Keratinocyte (primary cell): ENCODE measurements at places on chromosomes 11 and 22. TPM values are rescaled to one million over a fixed set of nuclear protein-coding genes. Genes with fewer than 3 reads are reported as not detected.
A peak's percentile ranks its signal among the peaks of the same experiment; 100 is the strongest.

DNA sequence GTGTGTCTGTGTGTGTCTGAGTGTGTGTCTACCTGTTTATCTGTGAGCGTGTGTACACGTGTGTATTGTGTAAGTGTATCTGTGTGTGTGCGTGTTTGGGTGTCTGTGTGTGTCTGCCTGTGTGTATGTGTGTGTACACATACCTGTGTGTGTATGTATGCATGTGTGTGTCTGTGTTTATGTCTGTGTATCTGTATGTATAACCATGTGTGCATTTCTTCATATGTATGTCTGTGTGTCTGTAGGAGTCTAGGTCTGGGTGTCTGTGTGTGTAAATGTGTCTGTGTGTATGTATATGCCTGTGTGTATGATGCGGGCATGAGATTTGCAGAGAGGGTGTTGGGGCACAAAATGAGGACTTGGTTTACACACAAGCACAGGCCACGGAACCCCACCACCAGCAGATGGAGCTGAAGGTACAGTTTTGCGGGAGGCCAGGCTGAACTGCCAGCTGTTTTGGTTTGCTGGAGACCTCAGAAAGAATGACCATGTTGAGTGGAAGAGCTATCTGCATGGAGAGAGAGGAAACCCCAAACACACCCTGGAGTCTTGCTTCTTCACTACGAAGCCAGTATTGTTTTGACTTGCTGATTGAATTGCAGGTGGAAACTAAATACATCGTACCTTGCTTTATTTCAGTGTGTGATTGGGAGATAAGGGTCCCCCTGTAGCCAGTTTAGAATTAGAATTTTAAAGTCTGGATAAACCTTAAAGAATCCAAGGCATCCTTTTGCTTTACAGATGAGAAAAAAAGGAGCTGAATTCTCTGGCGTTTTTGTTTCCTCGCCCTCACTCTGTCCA lies 497.2 kb downstream of the NTM start:
- peak; percentile 36 for DNase-seq

DNA sequence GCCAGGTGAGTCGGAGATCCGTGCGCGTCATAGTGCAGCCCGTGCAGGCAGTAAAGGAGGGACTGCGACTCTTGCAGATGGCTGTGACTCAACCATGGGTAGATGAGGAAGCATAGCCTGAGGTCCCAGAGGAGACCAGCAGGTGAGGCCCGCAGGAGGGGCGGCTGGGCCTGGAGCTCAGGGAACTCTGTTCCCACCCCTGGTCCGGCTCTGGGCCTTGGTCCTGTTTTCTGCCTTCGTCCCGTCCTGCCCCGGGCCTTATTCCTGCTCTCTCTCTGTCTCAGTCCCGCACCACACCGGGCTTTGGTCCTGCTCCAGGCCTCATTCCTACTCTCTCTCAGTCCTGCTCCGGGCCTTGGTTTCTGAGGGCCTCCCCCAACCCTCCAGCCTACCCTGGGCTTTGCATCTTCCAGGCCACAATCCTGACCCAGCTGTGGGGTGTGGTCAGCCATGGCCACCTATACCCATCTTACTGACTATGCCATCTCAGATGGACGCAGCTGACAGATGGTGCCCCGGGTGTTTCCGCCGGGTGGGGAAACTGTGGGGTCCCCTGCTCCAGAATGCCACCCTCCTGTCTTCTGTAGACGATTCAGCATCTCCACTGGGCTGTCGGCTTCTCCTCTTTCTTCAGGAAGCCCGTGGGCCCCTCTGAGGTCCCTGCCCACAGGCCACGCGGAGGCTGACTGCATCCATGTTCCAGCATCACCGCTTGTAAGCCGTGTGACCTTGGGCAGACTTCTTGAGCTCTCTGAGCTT lies 1134.1 kb downstream of the BRD1 start:
- no peak for DNase-seq

DNA sequence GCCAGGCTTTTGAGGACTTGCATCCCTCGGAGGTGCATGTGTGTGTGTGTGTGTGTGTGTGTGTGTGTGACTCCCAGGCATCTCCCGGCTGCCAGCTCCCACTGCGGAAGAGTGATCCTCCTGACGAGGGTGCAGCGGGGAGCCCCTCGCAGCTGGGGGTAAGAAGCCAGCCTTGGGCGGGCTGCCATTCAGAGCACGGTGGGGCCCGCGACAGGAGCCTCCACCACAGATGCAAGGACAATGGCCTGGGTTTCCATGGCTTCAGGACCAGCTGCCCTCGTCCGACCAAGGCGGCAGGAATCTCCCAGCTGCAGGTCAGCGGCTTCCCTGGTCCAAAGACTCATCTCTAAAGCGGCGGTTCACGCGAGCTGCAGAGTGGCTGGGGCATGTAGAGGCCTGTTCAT lies 908.5 kb downstream of the BRD1 start:
- DNase-seq, result no peak

FXYD2 gene
- not detected in 3 replicates for polyA plus RNA-seq

- no peak for DNase-seq
Measured at GRCh38 chr11:117819096-117820040, 5.2 kb downstream of the FXYD2 start.

GPR83 gene
- polyA plus RNA-seq, result 0.04 TPM in 2 of 3 replicates, not detected in the other

GRCh38 chr11:78132475-78132874 lies 7.0 kb downstream of the ALG8 start:
- no peak for DNase-seq
